ENCODE measurements at places on chromosomes 4 and X.

- no peak for DNase-seq
These were observed 62.7 kb upstream of the SHOX start for GRCh38 chrX:567891-568290.

- no peak for DNase-seq
These were observed 64.2 kb upstream of the ADRA2C start for GRCh38 chr4:3701736-3702560.

GRCh38 chr4:37666625-37667071 lies 19.5 kb downstream of the RELL1 start:
- peak; percentile 72 for DNase-seq

GRCh38 chr4:176376032-176376614 lies 56.4 kb downstream of the SPCS3 start:
- DNase-seq: no peak

DNA sequence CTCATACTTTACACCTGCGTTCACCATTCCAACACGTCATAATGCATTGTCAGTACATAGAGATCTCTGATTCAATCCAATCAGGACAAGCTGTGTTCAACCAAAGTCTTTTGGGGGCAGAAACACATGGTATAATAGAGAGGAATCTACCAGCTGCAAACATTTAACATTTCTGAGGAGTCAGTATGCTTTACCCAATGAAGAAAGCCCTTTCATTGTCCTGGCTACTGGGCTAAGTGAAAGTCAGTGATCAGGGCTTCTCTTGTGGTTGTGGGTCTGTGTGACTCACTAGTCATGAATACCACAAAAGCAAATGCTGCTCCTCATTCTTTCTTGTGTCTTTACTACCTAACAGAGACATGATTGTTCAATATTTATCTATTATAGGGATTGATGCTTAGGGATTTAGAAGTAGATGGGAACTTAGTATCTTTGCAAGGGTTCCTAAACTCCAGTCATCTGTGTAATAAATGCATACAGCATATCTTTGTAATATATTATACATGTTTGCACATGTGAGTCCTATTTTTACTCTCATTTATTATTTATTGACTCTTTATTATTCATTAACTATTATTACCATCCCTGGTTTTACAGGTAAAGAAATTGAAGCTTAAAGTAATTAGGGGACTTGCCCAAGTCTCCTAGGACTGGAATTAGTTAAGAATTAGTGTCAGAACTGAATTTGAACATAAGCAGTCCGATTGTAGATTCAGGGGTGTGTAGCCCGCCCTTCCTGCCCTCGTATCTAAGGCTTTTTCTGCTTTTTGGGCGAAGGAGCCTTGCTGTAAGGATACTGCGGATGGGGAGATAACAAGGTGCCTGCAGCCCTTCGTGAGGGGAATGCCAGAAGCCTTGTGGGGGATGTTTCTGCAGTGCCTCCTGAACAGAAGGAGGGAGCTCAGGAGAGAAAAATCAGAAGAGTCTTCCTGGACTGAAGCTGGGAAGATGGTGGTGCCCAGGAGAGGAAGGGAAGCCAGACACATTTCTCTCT lies 353.1 kb upstream of the BOD1L1 start:
- peak; percentile 91 for DNase-seq

DNA sequence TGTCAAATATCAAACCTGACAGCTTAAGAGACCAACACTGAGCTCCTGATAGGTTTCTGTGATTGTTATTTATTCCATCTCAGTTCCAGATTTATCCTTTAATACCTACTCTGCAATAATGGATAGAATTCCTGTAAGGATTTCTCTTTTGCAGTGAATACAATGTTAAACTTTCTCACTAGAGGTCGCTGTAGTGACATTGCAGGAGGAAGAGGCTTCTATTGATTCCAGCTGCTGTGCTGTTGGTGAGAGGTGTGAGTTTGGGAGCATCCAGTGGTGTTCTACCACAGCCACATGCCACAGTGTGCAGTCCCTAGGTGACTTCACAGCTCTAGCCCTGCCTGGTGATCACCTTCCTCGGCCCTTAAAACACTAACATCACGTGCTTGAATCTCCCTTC lies 34.6 kb upstream of the DCAF8L2 start:
- no peak for DNase-seq

GRCh38 chr4:101221294-101221693 lies 126.0 kb downstream of the PPP3CA start:
- DNase-seq: no peak

DNA sequence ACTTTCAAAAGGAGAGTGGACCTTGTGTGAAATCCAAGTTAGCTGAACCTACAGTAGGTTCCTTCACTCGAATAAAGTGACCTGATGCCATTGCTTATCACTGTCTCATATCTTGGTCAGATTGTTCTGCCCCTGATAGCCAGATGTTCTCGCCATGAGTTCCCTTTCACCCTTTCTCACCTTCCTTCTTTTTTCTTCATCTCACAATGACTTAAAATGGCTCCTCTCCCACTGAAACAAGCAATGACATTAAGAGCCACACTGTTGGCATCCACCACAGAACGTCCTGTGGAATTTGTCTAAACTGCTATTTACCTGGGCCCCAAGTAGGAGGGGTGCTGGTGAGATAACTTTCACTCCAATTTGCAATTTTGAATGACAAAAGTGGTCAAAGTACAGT lies 227.6 kb upstream of the PPP1R2C start:
- no peak for DNase-seq

DNA sequence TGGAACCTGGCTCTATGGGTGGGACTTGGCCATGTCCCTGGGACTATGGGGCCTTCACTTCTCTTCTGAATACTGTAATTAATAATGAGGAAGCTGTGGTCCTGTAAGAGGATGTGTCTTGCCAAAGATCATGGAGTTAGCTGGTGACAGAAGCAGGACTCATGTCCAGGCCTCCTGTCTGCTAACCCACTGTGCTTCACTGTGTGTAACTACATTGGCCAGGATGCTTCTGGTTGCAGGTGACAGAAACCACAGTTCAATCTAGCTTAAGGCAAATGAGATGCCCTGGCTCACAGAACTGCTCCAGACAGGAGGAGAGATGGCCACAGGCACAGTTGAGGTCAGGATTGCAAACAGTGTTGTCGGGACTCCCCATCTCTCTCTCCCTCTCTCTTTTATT lies 3.1 kb downstream of the MTMR1 start:
- DNase-seq: no peak

DNA sequence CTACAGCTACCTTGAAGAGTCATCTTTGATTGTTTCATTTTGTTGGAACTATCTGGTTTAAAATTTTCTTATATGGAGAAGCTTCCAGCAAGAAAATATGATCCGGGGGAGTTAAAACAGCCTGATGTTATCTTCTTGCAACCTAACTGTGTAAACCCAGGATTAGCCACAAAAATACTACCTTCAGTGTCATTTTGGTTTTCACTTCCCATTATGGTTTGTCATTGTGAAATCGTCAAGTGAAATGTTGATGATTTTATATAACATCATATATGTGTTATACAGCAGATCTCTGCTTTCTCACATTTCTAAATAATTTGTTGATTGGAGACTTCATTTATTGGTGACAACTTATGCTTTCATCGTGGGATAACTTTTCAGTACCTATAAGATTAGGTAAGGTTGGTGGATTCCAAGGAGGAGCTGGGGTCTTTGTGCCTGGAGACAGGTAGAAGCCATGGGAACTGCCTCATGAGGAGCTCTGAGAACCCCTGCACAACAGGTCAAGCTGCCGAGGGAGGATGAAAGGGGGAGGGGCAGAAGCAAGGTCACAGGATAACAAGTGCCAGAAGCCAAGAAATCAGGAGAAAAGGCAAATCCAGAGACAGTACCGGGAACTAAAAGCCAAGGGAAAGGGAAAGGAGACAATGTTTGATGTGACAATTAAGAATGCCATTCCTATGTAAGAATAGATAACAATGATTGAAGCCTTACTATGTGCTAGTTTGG lies 7.2 kb downstream of the ARHGAP24 start:
- DNase-seq: no peak

GRCh38 chr4:7180938-7181337 lies 11.4 kb upstream of the SORCS2 start:
- no peak for DNase-seq

GRCh38 chrX:40694802-40695201 lies 40.5 kb downstream of the MED14 start:
- no peak for DNase-seq

DNA sequence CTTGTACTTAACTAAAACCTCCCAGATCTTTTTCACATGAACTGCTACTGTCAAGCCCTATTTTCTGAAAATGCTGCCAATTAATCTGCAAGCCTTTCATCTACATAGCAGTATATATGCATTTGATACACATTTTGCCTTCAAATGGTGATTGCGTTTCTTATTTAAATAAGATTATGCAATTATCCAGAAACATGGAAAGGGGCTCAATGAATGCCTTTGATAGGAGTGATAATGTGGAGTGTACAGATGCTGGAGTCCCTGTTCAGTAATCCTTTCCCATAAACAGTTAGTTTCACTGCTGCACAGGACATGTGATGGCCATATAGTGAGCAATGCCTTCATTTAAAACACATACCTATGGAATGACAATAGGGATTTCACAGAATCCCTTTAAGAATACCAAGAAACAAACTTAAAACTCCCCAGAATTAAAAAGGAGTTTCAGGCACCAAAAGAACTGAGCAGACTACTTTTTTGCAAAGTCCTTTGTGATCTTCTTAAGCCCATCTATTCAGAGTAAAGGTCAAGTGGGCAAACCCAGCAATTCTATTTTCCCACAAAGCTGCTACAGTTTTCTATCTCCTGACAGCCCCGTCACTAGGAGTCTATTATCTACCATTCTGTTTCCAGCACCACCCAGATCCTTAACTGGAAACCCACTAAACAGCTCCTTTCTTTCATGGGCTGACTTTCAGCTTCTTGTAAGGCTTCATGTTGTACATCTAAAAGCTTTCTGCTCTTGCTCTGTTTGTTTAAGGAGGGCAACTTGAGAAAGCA lies 120.3 kb downstream of the UNC5C start:
- no peak for DNase-seq

DNA sequence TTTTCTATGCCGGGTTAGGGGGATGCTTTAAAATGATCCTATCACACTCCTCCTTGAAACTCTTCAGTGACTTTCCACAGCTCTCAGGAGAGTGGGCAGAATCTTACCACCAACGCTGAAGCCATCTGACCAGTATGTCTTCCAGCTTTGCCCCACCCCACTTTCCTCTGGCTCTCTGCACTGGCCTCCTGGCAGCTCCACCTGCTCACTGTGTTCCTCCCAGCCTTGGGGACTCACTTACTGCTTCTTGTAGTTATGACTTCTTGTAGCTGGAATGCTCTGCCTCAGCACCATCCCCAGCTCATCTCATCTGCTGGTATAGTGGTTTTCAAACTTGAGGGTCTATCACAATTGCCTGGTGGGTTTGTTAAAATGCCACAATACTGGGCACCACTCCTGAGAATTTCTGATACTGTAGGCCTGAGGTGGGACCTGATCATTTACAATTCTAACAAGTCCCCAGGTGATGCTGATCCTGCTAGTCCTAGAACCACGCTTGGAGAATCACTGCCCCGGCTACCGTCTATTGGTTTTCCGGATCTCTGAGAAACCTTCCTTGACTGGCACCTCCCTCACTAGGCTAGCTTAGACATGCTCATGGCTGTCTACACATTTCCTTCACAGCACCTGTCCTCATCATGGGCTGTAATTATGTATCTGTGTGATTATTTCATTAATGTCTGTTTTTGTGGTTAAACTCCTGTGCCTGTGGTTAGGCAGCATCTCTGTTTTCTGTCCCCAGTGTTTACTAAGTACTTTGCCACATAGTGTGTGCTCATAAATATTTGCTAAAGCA lies 152.2 kb downstream of the MGST2 start:
- no peak for DNase-seq

GRCh38 chr4:136831553-136831952 lies 700.7 kb downstream of the PCDH18 start:
- DNase-seq: no peak

GRCh38 chrX:107827030-107827831 lies 1.6 kb downstream of the MID2 start:
- DNase-seq: no peak

- no peak for DNase-seq
These were observed 7.3 kb upstream of the DAPP1 start for GRCh38 chr4:99809326-99809725.

DNA sequence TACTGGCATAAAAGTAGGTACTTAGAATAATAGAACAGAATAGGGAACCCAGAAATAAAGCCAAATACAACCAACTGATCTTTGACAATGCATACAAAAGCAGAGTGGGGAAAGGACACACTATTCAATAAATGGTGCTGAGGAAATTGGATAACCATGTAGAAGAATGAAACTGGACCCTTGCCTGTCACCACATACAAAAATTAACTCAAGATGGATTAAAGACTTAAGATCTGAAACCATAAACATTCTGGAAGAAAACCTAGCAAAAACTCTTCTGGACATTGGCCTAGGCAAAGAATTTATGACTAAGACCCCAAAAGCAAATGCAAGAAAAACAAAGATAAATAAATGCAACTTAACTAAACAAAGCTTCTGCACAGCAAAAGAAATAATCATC lies 45.6 kb downstream of the ARFIP1 start:
- DNase-seq: no peak

DNA sequence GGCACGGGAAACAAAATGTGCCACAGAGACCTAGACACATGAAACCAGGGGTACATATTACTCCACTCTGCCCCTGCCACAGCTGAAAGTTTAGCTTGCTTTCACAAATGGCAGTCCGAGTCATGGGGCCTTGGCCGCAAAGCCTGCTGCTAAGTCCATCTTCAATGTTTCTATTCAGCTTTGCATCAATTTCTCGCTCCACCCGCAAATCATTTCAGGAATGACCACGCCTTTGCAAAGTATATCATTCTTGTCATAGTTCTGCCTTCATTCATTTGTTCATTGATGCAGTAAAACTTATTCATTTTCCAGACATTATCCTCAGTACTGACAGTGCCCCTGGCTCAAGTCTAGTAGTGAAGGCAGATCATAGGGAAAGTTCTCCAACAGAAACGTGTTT lies 9.5 kb downstream of the PLAC8 start:
- DNase-seq: no peak

DNA sequence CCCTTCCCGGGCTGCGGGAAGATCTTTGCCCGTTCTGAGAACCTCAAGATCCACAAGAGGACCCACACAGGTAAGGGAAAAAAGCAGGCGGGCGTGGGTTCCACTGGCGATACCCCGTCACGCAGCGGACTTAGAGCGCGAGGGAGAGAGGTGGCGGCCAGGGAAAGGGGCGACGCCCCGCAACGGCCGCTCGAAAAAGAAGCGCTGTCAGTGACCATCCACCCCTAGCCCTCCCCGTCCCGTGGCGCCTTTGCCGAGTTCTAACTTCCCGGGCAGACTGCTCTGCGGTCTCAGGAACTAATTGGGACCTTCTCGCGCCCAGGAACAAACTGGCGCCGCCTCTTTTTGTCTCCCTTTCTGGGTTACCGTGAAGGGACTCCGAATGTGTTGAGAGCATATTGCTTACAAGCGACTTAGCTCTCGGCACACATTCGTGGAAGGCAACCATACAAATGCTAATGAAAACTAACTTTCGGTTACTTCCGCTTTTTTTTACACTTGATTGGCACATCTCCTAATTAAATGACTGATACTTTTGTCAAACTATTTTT lies 1.8 kb downstream of the ZIC3 start:
- DNase-seq: no peak

GRCh38 chr4:54185044-54185780 lies 43.9 kb upstream of the PDGFRA start:
- no peak for DNase-seq

GRCh38 chrX:50407976-50408375 lies 62.6 kb downstream of the DGKK start:
- DNase-seq: no peak

GRCh38 chrX:136291824-136292223 lies 8.9 kb upstream of the ADGRG4 start:
- DNase-seq: no peak

All from non-pigmented ciliary epithelial cell (primary cell).